NCI-H1930 (cell line): ENCODE measurements at places on chromosomes 5 and 9.

- no peak for DNase-seq
Measured at GRCh38 chr9:130289711-130290241, 24.2 kb downstream of the HMCN2 start.

GRCh38 chr5:89072842-89073672 lies 190.1 kb upstream of the MEF2C start:
- no peak for DNase-seq

GRCh38 chr5:60668686-60669304 lies 31.2 kb downstream of the DEPDC1B start:
- DNase-seq, result no peak

DNA sequence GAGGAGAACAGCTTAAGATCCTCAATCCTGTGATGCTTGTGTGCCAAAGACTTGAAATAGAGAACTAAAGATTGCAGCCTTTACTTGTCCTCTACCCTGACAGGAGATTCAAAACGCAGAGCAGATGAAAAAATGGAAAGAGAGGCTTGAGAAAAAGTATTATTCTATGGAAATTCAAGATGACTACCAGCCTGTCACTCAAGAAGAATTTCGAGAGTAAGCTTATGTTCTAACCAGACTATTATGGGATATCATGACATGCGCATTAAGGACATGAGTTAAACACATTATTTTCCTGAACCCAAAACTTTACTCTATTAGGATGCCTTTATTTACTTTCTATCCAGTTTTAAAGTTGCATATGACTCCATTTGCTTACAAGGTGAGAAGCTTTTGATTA lies 46.4 kb downstream of the PKD2L2 start:
- DNase-seq, result no peak

DNA sequence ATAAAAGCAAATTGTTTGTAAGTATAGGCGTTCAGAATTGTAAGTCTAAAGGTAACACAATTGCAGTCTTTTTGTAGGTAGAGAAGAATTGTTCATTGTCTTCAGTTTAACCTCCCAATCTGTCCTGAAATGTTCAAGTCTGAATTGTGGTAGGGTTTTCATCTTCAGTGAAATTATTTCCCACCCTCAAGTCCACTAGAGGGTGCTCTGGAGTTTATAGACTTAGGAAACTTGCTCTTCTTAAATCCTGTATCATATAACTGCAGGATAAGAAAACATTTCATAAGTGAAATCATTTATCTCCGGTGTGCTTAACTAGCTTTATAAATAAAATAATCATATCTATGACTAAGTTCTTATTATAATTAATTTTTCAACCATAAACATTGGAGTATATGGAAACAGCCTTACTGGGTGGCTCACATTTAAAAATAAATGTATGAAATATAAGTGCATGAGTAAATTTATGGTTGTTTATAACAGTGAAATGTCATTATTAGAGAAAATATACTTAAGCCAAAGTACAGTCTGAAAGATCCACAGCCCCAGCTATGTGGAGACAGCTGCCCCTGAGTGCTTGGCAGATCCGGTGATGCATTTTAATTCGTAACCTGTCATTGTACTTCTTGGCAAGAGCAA lies 182.4 kb upstream of the OTULINL start:
- peak; percentile 46 for DNase-seq

DNA sequence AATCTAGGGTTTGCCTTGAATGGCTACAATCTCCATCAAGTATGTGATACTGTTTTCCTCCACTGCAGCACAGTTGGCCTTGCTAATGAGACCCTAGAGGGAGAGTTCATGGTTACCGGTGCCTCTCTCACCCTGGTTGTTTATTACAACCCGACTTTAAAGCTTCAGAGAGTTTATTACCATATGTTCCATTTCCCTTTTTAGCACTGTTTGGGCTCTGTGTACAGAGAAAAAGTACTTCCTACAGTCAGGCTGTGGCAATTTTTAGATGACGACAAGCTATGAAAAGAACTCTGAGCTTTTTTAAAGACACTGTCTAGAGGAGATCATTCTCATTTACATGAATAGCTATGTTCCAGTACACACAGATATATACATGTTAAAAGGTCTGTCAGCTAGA lies 48.8 kb upstream of the PLCXD3 start:
- no peak for DNase-seq

DNA sequence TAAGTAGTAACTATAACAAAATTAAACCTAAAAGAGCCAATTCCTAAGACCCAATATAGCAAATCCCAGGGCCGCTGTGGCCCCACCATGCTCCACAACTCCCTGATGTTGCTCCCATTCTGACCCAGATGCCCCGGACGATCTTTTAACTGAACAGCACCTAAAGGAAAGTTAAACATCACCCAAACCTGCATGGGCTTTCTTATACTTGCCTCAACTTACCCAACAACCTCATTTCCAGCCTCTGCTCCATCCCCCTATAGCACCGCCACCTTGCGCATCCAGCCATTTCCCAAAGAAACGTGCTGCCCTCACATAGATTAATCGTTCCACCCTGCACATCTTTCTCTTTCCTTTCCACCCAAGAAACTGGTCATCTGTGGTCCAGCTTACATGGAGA lies 54.6 kb downstream of the ZNF354C start:
- DNase-seq, result no peak

DNA sequence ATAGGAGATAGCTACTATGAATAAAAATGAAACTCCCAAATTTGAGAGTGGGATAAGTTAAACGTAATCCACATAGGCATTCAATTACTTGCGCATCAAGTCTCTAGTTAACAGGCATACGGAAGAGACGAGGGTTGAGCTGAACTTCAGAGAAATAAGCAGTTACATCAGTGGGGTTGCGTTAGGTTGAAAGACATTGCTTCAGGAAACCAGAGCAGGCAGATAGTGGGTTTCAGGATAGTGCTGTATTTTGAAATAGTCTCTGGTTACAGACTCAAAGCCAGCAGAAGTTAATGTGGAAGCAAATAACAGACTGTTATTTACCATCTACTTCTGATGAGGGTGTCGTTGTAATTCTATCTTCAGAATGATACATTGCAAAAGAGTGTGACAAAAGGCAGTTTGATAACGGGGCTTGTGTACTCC lies 533.4 kb downstream of the PDE4D start:
- DNase-seq, result no peak

- no peak for DNase-seq
Measured at GRCh38 chr5:125595845-125596244, 827.4 kb upstream of the GRAMD2B start.

GRCh38 chr5:173328844-173329490 lies 753 bp upstream of the STC2 start:
- peak; percentile 11 for DNase-seq

- DNase-seq, result no peak
Measured at GRCh38 chr5:199197-199949, 8.1 kb downstream of the LRRC14B start.

- no peak for DNase-seq
Measured at GRCh38 chr9:83981126-83981871, 694 bp downstream of the RMI1 start.

DNA sequence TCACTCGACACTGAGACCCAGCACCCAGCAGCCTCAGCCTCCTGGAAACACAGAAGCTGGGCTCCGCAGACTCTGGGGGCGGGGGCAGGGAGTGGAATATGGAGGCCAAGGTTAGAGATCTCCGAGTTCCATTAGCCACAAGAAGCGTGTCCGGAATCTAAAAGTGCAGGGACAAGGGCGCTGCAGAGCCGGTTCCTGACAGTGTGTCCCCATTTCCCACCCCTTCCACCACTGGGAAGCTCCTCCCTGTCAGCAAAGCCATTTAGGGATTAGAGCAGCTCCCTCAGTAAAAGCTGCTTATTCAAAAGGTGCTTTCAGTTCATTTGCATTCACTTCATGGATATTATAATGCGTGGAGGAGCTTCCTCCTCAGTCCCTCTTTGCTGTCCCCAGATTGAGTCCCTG lies 74.1 kb upstream of the HSPA9 start:
- DNase-seq, result no peak

GRCh38 chr5:108303611-108304010 lies 78.3 kb downstream of the FBXL17 start:
- DNase-seq, result no peak

- no peak for DNase-seq
Measured at GRCh38 chr5:154612666-154613065, 134.6 kb upstream of the HAND1 start.

DNA sequence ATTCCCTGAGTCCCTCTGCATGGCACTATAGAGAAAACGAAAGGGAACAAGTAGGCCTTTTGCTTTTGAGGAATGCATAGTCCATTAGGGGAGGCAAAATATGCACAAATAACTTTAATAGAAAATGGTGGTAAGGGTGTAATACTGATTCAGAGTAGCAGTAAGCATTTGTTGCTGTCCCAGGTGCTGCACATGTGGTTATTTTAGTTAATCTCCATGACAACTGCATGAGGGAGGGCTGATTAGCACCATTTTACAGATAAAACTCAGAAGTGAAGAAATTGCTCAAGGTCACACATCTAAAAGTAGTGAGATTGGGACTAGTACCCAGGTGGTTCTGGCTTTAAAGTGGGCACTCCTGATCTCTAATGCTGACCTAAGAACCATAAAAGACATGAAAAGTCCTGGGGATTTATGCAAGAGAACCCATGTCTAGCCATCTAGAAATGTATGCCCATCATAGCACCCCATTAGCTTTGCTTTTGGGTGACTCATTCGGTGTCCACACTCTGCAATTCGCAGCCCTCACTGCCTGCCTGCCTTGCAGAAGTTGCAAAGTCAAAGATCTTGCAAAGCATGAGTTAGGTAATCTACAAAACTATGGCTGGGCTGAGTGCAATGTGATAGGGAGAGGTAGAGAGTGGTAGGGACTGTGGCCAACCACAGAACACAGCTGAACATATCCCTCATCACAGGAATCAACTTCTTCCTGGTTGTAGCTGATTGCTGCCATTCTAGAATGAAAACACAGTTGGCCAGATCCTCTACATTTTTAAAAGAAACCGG lies 195.2 kb downstream of the PTTG1 start:
- DNase-seq, result no peak

GRCh38 chr5:50975840-50976239 lies 309.4 kb downstream of the PARP8 start:
- no peak for DNase-seq

DNA sequence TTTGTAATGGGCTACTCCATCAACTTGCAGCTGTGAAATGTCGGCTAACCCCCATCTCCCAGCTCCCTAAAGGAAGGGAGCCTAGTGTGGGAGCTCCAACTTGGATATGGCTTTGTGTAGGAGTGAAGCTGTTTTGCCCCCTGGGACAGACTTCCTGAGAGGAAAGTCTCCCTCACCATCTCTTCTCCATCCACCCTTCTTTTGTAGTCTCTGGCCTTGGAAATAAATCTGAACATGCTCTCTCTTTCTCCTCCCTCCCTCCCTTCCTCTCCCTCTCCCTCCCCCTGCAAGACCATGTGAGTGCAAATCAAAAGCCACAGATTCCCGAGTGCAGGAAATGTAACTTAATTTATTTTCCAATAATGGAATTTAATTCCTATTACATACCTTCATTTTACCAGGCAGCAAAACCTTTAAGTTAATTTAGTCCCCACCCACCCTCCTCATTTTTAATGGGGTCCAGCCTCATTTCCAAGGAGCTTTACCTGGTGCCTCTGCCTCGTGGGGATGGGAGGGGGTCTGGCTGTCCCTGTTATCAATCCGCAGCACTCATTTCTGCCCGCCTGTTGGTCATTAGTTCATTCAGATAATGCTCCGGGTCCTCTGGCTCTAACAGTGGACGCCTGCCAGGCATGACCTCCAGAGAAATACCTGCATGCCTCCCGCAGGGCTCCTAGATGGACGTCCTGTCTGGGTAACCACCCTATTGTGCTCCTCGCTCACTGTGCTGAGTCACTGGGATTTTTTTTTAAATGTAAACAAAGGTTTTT lies 122.9 kb upstream of the TAF11L2 start:
- no peak for DNase-seq

- no peak for DNase-seq
Measured at GRCh38 chr9:86324901-86325300, 29.3 kb downstream of the TUT7 start.

- no peak for DNase-seq
Measured at GRCh38 chr9:73125651-73126050, 26.0 kb upstream of the ANXA1 start.

DNA sequence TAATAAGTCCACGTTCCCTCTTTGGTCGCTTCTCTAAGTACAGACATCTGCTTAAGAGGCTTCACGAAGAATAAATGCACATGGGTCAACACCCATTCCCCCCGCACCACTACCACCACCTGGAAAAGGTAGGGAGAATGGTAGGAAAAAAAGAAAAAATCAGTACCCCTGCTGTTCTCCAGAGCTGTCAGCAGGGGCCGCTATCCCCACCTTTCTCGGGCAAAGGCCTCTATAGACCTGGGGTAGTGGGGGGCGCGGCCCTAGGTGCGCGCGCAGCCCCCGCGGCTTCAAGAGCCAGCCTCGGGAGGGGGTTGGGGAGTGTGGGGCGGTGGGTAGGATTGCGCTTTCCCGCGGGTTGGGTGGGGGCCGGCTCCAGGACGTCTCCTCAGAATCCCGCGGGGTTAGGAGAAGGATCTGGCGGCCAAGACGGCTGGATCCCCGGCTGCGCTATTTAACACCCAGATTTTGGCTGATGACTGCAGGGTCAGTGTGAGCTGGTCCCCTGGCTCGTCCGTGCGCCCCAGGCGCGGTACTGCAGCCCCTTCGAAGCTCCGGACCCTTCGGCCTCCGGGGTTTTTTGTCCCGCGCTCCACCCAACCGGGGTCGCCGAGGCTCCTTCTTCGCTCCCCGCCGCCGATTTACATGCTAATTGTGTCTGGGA lies 1.6 kb upstream of the SEMA6A start:
- DNase-seq, result peak; percentile 63

- no peak for DNase-seq
Measured at GRCh38 chr9:16337322-16338029, 533.0 kb downstream of the BNC2 start.

DNA sequence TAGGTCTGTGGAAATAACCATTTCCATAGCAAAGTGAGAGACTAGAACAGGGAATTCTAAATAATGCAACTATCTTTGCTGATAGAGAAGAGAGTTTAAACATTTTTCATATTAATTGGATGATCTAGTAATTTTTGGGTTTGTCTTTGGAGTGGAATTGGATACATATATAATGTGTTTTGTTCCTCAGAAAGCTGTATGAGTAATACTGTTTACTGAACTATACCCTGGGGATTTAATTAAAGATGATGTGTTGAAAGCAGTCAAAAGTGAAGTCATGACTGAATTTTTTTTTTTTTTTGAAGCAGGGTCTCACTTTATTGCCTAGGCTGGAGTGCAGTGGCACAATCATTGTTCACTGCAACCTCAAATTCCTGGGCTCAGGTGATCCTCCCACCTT lies 17.9 kb downstream of the FER start:
- no peak for DNase-seq

GRCh38 chr5:42715785-42716184 lies 40.8 kb upstream of the CCDC152 start:
- DNase-seq, result no peak

DNA sequence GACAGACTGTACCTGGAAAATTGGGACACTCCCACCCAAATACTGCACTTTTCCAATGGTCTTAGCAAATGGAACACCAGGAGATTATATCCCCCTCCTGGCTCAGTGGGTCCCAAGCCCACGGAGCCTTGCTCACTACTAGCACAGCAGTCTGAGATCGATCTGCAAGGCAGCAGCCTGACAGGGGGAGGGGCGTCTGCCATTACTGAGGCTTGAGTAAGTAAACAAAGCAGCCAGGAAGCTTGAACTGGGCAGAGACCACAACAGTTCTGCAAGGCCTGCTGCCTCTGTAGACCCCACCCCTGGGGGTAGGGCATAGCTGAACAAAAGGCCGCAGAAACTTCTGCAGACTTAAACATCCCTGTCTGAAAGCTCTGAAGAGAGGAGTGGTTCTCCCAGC lies 260.0 kb upstream of the ST8SIA4 start:
- no peak for DNase-seq

- no peak for DNase-seq
Measured at GRCh38 chr5:2381070-2381469, 370.4 kb downstream of the IRX2 start.
